ENCODE measurements at places on chromosomes 3 and 15.

GRCh38 chr15:77834276-77834990, 201.7 kb upstream of the LINGO1 start:
- DNase-seq = no peak

DNA sequence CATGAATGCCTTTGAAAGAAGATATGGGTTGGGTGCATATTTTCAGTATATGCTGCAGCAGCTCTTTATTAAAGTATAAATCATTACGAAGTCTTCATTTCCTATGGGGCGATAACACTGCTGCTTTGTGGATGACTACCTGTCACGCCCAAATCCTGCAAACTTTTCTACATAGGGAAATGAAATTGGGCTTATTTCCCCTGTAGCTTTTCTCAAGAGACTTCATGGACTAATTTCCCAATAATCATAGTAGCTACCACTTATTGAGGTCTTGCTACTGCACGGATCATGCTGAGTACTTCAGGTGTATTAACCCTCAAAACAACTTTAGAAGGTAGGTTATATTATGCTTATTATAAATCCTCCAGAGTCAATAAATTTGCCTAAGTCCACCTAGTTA, 8.0 kb downstream of the TGFBR2 start:
- DNase-seq = no peak

GRCh38 chr3:141390747-141391146, 22.4 kb downstream of the ZBTB38 start:
- no peak for DNase-seq

- no peak for DNase-seq
Observed at GRCh38 chr15:67137319-67137718, 71.9 kb downstream of the SMAD3 start.

DNA sequence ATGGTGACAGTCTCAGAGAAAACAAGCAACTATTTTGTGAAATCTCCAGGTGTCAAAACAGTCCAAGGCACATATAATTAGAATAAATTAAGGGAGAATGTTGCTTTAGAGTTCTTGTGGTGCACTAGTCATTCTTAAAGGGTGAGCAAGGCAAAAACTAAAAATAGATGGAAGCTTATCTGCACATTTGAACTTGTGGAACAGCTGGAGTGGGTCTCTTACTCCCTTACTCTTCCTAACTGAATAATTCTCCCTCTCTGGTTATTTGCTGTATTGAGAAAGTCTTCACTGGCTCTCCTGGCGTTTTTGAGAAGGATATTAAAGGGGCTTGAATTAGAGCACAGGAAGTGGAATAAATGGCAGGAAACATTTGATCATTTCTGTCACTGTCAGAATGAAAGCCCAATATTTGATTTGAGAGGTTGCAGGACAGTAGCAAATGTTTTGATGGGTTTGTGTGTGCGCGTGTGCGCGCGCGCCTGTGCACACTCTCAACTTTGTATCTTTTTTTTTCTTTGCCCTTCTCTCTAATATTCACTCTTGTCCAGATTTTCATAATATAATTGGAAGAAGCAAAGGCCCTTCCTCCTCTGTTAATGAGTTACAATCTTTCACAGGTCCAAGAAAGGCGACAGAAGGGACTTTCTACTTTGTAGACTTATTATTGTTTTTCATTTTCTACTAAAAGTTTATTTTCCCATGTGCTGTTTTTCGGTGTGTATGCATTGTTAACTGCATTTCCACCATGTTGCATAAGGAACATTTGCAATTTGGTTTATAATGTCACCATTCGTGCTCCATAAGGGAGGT, 40.9 kb downstream of the AKAP13 start:
- no peak for DNase-seq

- DNase-seq = no peak
Observed at GRCh38 chr3:52636673-52637072, 49.0 kb downstream of the PBRM1 start.

GRCh38 chr3:190086191-190086590, 34.5 kb downstream of the P3H2 start:
- no peak for DNase-seq

GRCh38 chr3:63964681-63965485, 52.7 kb upstream of the SCAANT1 start:
- DNase-seq = no peak

DNA sequence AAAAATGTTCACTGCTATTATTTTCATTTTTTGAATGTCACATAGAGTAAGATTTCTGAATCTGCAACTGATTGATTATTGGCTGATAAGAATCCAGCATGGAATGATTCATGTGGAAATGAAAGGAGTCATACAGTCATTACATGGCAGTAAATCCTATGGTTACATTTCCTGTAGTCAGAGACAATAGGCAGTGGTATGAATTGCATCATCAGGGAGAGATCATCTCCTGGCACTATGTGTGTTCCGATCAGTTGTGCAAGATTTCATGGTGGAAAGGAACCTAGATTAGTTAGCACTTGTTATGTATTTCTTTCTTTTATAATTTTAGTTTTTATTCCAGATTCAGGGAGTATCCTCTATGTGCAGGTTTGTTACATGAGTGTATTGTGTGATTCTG, 38.8 kb downstream of the SLC12A1 start:
- DNase-seq = no peak

DNA sequence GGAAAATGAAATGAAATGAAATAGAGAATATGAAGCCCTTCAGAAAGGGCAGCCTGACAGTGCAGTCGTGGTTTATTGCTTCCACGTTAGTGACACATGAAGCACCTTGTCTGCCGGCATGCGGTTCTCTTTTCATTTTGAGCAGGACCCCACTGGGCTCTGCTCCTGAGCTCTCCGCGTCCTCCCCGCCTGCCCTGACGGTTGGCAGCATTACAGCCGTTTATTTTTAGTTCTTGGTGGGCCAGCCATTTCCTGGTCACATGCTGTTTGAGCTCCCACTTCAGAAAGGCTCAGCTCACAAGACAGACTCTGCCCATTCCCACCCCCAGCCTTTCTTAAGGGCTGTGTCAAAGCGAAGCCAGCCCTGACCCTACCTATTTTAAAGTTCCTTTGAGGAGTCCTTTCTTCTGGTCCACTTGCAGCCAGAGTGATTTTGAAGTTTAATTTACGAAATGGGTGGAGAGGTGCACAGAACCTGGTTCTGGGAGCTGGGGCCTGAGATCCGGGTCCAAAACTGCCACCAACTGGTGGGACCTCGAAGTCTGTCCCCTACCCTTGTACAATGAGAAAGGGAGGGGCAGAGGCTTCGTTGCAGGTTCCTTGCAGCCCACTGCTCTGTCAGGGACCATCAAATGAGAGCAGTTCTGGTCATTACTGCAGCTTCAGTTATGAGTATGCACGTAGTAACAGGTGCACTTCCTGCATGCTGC, 60.1 kb downstream of the MGLL start:
- no peak for DNase-seq

GRCh38 chr3:127200086-127200691, 7.3 kb downstream of the PRR23E start:
- DNase-seq = no peak

- DNase-seq = no peak
Observed at GRCh38 chr3:4849739-4850138, 129.5 kb upstream of the BHLHE40 start.

- DNase-seq = no peak
Observed at GRCh38 chr3:70342149-70342548, 29.7 kb upstream of the MDFIC2 start.

DNA sequence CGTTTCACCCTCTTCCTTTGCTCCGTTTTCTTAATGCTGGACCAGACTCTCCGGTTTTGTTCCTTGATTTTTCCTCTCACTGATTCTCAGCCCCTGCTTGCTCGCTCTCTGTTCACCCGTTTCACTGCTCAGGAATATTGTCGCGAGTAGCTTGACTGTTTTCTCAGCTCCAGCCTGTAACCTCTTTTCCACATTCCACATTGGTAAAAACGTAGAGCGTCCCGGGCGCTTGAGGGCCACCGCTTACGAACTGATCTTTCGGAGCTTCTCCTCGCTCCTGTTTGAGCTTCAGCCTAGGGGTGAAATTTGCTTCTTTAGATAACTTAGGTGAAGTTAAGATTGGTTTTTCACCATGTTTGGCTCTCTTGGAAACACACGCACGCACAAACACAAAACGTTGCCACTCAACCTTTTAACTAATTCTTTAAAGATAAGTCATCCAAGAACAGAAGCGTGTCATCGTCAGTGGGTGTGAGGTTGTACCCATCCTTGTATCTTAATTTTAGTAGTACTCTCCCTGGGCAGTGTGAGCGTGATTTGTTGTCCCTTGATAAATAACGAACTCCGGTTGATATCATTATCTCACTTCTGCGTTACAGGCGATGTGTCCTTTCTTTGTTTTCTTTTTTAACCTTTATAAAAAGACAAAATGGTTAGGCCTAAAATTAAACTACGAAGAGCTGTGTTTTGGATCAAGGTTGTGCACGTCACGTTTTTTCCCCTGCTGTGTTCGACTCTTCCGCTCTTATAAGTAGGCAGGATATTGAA, 1.0 kb downstream of the PAK2 start:
- DNase-seq = peak; percentile 45

DNA sequence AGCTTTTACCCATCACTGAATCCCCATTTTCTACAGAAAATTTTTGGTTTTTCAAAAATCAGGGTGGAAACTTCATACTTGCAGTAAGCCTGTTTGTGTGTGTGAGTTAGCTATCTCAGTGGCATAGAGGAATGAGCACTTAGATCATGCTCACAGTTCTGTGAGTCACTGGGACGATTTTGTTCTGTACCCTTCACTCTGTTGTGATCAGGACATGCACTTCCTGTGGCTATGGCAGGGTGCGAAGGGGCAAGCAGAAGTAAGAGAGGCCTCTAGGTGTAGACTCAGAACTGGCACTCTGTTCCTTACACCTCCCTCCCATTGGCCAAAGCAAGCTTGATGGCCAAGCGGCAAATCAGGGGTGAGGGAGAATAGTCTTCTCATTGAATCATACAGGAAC, 11.6 kb downstream of the NIPA2 start:
- no peak for DNase-seq

DNA sequence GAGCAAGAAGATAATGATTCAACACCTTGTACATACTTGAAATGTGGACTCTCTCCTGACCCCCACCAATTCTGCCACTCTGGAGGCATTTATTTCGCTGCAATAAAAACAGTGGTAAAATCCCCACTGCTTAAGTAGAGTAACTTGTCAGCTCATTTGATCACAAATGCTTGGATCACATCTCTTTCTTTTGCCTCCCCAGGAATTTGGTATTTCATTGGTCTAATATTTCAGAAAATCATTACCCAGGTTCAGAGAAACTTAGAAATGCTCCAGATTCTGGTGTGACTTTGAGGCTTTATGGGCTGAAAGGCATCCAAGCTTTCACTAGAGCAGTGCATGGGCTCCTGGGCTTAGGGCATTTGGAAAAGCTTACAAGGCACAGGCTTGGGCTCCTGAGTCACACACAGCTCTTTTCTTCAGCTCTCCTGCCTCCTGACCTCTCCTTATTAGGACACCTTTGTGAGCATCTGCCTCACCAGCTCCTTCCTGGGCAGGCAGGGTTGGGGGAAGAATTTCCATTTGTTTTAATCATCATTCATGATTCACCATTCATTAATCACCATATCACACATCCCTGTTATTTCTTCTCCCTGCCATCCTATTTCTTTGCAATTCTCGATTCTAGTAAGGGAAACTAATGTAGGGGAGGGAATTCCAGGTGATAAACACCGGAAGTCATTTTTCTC, 22.5 kb downstream of the CDCP1 start:
- peak; percentile 48 for DNase-seq

DNA sequence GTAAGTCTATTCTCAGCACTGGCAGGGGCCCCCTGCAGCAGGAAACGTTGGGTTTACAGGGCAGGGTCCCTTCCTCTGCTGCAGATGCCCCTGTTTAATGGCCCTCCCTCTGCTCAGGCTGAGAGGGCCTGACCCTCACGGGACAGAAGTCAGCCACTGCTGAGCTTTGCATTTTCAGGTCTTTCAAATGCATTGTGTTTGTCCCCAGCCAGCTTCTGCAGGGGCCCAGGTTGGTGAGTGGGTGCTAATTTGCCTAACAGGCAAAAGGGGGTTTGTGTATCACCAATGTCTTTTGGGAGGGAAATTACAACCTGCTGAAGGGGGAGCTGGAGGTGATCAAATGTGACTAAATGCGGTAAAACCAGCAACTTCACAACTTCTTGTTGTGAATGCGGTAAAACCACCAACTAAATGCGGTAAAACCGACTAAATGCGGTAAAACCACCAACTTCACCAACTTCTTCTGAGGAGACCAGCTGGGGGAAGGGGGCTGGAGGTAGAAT, 44.8 kb upstream of the UBE2E1 start:
- no peak for DNase-seq

- no peak for DNase-seq
Observed at GRCh38 chr3:149487598-149488197, 13.2 kb downstream of the TM4SF4 start.

GRCh38 chr3:73449774-73450173, 175.0 kb downstream of the PDZRN3 start:
- DNase-seq = no peak

DNA sequence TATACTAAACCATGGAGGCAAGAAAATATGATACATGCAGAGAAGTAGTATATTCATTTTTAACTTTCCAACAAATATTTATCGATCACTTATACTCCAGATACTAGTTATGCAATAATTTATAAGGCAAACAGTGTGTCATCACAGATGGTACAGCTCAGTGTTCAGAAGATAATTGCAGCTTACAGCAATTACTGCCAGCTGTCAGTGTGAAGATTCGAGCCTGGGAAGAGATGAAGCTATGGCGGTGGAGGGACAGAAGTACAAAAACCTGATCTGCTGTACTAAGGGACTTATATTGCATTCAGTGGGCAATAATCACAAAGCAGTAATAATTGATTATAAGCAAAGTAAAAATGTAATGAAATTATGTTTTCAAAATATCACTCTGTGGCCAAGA, 170.6 kb upstream of the EPHA3 start:
- DNase-seq = no peak

DNA sequence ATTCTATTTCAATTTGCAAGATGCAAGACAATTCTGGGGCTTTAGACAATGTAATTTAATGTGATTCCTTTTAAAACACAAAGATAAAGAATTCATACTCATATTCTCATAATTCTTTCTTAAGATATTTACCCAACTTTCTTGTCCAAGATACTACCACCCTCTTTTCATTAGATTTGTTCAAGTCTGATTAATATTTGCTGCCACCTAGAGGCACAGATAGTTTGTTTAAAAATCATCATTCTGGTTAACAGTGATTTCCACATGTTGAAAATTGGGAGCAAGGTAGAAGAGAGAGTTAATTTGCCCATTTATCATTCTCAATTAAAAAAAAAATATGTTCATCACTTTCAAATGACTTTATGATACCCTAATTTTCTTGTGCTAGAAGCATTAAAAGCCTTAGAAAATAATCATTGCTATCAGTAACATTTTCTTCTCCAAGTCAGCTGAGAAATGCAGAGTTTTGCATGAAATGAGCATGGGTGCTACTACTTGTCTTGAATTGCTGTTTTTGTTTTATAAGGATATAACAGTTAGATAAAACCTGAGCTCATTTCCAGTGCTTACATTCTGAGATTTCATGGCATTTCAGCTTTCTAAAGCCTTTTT, 11.6 kb downstream of the TAMM41 start:
- DNase-seq = peak; percentile 27

GRCh38 chr15:73746883-73747282, 6.3 kb downstream of the INSYN1 start:
- DNase-seq = no peak

DNA sequence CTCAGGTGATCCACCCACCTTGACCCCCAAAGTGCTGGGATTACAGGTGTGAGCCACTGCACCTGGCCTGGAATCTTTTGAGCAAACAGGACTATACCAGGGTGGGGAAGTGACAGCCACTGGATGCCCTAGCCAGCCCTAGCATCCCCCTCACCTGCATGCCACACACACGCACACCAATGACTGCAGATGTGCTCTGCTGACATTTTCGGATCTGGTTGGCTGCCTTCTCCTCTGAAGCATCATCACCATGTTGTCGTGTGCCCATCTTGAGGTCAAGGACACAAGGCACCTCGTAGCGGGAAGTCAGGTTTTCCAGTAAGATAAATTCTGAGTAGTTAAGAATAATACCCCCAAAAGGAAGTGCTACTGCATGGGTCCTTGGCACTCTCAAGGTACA, 3.7 kb upstream of the NCKIPSD start:
- no peak for DNase-seq
